ENCODE measurements at places on chromosomes 6 and 20. TPM values are rescaled to one million over a fixed set of nuclear protein-coding genes. Genes with fewer than 3 reads are reported as not detected.

- peak; percentile 58 for DNase-seq
Observed at GRCh38 chr6:160992061-160992979, 751 bp downstream of the MAP3K4 start.

GRCh38 chr6:46324706-46325105 is 153.9 kb upstream of the ENPP5 start:
- no peak for DNase-seq

DNA sequence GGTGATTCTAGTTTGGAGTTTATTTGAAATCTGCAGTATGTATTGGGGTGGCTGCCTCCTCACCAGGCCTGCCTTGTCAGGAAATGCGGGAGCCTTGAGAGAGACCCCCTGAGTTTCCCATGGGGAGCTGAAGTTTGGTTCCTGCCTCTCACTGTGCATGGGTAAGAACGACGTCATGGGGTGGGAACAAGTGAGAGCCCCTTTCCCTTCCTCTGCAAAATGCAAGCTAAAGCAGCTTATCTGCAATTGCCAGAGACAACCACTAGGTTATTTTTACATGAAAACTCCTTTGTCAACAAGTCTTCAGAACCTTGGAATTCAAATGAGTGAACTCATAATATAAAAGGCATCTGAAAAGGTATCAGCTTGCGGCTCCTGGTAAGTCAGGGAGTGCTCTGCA is 58.4 kb downstream of the TMEM170B start:
- no peak for DNase-seq

- DNase-seq, result no peak
Observed at GRCh38 chr20:10786678-10787077, 112.9 kb upstream of the JAG1 start.

GRCh38 chr20:16392346-16392745 is 180.9 kb downstream of the KIF16B start:
- no peak for DNase-seq

Gene C6orf47
- total RNA-seq, result 22.4 TPM

GRCh38 chr6:81451787-81452186 is 300.7 kb downstream of the TENT5A start:
- DNase-seq, result no peak

Gene HM13
- total RNA-seq, result 337 TPM

DNA sequence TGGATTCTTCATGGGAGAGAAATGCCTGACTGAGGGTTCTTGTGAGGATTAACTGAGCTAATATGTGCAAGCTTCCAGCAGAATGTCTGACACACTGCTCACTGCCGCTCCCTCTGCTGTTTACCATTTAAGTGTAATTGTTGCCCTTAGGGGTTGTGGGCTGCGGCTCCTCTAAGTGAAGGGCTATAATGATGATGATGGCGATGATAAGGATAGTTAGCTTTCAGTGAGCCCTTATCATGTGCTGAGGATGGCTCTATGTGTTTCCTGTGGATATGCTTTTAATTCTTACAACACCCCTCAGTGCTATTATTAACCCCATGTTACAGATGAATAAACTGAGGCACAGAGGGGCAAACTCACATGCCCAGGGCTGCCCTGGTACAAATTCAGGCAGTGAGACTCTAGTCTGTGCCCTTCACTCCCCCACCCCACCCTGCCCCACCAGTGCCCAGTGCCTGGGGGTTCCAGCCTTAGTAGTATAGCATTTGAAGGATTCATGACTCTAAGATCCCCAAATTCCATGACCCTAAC is 33.4 kb downstream of the TGM2 start:
- DNase-seq, result no peak

- DNase-seq, result no peak
Observed at GRCh38 chr6:40891686-40892085, 147.3 kb downstream of the UNC5CL start.

DNA sequence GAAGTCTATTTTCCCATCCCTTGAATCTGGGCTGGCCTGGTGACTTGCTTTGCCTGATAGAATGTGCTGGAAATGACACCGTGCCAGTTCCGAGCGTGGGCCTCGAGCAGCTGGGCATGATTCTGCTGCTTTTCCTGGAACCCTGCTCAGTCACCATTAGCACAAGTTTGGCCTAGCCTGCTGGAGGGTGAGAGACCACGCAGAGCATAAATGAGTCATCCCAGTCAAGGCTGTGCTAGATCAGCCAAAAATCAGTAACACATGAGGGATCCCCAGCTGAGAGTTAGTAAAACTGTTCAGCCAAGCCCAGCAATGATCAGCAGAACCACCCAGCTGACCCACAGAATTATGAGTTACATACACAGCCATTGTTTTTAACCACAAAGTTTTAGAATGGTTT is 74.8 kb upstream of the TOP1 start:
- DNase-seq, result no peak

Gene CCND3
- 36.8 TPM for total RNA-seq

- no peak for DNase-seq
Observed at GRCh38 chr6:110158479-110158878, 21.0 kb downstream of the WASF1 start.

- no peak for DNase-seq
Observed at GRCh38 chr6:147142684-147143245, 61.5 kb upstream of the STXBP5 start.

Gene SSTR4
- not detected for total RNA-seq

DNA sequence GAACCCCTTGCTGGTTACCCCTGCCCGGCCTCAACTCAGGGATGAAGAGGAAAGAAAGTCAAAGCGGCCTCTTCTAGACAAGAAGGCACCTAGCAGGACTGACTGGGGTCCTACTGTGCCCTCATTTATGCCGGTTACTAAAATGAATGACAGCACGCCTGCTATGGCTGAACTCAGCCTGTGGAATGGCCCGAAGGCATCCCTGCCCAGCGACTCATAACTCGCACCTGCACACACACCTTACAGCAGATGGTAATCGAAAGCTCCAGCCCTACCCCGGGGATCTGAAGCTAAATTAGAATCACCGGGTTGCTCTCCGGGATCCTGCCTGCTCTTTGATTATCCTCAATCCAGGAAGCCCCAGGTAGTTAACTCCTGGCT is 747 bp upstream of the TXNDC5 start:
- DNase-seq, result no peak

DNA sequence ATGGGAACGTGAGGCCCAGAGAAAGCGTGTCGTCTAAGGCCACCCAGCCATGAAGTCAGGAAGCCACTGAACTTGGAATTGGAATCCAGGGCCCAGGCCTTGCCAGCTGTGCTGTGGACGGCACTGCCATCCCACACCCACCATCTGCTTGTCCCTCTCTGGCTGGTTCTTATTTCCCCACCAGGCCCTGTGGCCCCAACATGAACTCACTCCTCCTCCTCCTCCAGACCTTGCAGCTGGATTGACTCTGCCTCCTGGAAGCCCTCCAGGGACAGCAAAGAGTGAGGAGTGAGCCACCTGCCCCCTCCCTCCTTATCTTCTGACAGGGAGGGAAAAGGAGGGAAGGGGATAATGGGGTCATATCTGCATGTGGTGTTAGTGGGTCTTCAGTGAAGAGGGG is 16.0 kb upstream of the IP6K3 start:
- DNase-seq, result no peak

Gene MATN4
- total RNA-seq, result 0.15 TPM

DNA sequence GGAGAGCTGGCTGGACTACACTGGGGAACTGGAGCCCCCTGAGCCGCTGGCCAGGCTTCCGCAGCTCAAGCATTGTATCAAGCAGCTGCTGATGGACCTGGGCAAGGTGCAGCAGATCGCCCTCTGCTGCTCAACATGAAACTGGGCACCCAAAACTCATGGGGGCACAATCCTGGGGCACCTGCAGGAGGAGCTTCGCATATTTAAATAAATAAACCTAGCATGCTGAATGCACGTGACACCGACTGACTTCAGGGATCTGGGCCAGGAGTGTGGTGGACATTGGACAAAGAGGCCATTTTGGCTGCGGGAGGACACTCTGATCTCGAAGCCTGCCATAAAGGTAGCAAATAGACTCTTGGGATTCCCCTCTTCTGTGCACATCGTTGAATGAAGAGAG is 6.8 kb downstream of the SCAND1 start:
- no peak for DNase-seq

DNA sequence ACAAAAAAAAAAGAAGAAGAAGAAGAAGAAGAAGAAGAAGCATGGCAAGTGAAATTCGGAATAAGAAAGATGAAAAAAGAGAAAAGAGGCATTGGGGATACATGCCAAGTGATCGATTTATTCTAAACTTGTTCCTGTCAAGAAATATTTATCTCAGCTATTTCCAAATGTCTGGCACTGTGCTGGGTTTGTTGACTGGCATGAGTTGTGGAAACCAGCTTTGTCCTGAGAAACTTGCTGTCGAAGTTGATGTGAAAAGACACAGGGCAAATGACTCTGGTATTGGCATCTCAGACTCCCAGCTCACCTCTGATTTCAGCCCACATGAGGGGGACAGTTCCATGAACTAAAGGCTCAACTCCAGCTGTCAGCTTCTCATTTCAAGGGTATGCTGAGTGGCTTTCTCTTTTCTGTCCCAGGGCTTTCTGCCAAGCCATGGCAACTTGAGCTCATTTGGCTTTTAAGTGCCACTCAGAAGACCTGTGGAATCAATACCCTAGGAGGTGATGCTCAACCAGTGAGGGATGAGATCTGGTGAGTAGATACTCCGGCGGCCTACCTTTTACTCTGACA is 253.3 kb upstream of the JAG1 start:
- no peak for DNase-seq

Gene DNAH8
- not detected for total RNA-seq

- no peak for DNase-seq
Observed at GRCh38 chr6:2743280-2744208, 7.2 kb downstream of the MYLK4 start.

Gene SGK1
- 7.5 TPM for total RNA-seq

GRCh38 chr20:57071283-57071731 is 195.1 kb downstream of the BMP7 start:
- DNase-seq, result no peak

DNA sequence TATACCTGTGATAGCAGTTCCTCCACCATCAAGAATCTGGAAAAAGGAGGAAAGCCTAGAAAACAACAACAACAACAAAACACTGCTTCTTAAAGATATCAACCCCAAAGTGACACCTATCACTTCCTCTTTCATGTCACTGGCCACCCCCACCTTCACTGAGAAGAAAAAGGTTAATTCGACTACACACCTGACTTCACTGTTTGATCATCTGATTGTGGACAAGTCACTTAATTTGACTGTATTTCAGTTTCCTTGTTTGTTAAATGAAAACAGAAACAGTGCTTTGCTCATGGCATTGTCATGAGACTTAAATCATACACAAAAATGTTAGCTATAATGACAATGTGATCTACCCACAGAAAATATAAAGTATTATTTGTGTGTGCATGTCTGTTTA is 280.6 kb upstream of the SULF2 start:
- DNase-seq, result no peak

GRCh38 chr20:18705490-18705889 is 108.1 kb upstream of the SCP2D1 start:
- no peak for DNase-seq

Gene MUCL3
- not detected for total RNA-seq

GRCh38 chr6:33384581-33385020 is 7.0 kb upstream of the KIFC1 start:
- no peak for DNase-seq

GRCh38 chr6:3252861-3253596 is 5.7 kb upstream of the PSMG4 start:
- DNase-seq, result no peak

GRCh38 chr6:85403331-85404015 is 46.4 kb upstream of the NT5E start:
- peak; percentile 69 for DNase-seq

Gene LRRC1
- total RNA-seq, result 13.8 TPM

DNA sequence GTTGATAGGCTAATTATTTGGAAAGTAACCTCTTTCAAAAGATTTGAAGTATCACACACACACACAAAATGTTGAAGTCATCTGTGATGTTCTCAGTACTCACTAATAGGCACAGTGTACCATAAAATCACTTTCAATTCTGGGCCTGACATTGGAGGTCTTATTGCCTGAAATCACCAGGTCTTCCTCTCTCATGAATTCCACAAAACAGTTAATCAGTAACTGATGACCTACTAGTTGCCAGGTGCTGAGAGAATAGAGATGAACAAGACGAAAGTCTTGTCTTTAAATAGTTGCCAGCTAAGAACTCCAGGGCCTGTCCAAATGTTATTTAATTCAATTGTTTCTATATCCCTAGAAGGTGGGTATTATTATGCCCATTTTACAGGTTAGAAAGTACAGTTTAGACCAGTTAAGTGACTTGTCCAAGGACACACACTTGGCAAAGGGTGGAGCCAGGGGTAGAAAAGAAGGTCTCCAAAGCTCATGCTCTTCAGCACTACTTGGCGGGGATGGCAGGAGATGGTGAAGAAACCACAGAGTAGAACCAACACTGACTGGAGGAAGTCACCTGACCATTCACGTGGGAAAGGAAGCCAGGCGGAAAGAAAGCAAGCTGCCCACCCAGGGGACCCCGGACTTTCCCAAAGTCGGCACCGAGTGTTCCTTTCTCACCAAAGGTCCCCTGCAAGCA is 116.4 kb downstream of the KIF6 start:
- no peak for DNase-seq

GRCh38 chr6:27290065-27290849 is 21.8 kb downstream of the POM121L2 start:
- peak; percentile 97 for DNase-seq

DNA sequence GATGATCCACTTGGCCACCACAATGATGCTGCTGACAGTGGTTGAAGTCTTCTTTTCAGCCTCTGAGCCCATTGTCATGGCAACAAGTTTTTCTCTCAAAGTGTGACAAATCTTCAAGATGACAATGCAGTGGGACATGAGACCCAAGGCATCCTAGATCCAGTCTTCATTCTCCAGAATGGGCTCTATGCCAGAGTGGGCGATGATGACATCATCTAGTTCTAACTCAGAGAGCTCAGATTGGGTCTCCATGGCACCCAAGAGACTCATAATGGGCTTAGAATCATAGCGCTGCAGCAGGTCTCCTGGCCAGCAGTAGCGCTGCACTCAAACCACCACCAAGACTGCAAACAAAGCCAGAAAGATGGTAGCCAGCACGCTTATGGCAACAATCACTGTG is 973.6 kb downstream of the EYS start:
- no peak for DNase-seq

DNA sequence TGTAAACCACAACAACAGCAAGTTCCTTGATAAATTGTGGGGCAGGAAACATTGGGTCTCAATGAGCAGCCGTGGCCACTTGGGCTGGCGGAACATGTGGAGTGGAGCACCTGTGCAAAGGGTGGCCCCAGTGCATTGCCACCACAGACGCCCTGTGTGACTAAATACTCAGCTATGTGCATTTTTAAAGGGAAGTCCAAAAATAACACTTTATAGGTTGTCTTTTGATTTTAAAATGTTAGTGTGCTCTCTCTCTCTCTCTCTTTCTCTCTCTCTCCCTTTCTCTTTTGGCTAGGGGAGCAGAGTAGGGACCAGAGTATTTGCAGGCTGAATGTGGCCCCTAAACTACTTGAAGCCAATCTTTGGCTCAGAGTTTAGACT is 236.3 kb downstream of the BCAS1 start:
- no peak for DNase-seq

Gene KCNB1
- total RNA-seq, result 11.1 TPM

Data from Panc1 (cell line).